T-helper 1 cell treated with Interleukin-12 subunit alpha and Interleukin-12 subunit beta and Interleukin-4 antibody, amounts not matched to agents 30 ng/mL and 1 ng/mL, for 36 hours (primary cell): ENCODE measurements at places on chromosomes 3 and 15. TPM values are rescaled to one million over a fixed set of nuclear protein-coding genes. Genes with fewer than 3 reads are reported as not detected.

The TM4SF18 gene
- not detected in 2 replicates for total RNA-seq

The ECE2 gene
- not detected in 2 replicates for total RNA-seq

The CDCP1 gene
- total RNA-seq = 2.1 and 2.7 TPM in 2 replicates

The ASB14 gene
- not detected in 2 replicates for total RNA-seq

The PIERCE2 gene
- total RNA-seq = not detected in 2 replicates

The P3H2 gene
- total RNA-seq = not detected in 2 replicates

The FHIT gene
- 40.4 and 43.2 TPM in 2 replicates for total RNA-seq

The ZNF501 gene
- total RNA-seq = 1.2 and 2.5 TPM in 2 replicates

The ZNF280D gene
- total RNA-seq = 36.7 and 36.8 TPM in 2 replicates

The MESP1 gene
- total RNA-seq = 0.85 and 1.3 TPM in 2 replicates

The REC114 gene
- total RNA-seq = not detected in 2 replicates

The ROPN1 gene
- total RNA-seq = not detected in 2 replicates

The TM4SF1 gene
- 0.29 and 0.41 TPM in 2 replicates for total RNA-seq

The SV2B gene
- total RNA-seq = 0.02 TPM in 1 of 2 replicates, not detected in the other

The LRRIQ4 gene
- total RNA-seq = not detected in 2 replicates

The SAMD7 gene
- not detected in 2 replicates for total RNA-seq

The ITIH4 gene
- total RNA-seq = 15.2 and 15.6 TPM in 2 replicates

The FOXL2 gene
- not detected in 2 replicates for total RNA-seq
